ENCODE measurements at places on chromosomes 7 and 10.

DNA sequence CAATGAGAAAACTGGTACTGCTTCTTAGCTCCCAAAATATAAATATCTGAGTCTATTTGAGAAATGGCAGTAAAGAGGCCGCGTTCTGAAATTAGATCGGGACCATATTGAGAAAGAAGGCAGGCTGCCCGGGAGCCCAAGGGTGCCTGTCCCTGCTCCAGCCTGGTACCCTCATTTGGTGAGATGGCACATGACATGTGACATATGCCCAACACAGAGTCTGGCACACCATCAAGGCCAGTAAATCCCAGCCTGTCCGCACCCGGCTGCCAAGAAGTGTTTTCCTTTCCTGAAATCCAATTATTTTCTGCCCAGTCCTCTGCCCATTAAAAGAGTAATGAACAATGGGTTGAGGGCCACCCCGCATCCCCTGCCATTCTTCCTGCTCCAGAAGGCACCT is 66.4 kb downstream of the CDH23 start:
- DNase-seq: no peak

DNA sequence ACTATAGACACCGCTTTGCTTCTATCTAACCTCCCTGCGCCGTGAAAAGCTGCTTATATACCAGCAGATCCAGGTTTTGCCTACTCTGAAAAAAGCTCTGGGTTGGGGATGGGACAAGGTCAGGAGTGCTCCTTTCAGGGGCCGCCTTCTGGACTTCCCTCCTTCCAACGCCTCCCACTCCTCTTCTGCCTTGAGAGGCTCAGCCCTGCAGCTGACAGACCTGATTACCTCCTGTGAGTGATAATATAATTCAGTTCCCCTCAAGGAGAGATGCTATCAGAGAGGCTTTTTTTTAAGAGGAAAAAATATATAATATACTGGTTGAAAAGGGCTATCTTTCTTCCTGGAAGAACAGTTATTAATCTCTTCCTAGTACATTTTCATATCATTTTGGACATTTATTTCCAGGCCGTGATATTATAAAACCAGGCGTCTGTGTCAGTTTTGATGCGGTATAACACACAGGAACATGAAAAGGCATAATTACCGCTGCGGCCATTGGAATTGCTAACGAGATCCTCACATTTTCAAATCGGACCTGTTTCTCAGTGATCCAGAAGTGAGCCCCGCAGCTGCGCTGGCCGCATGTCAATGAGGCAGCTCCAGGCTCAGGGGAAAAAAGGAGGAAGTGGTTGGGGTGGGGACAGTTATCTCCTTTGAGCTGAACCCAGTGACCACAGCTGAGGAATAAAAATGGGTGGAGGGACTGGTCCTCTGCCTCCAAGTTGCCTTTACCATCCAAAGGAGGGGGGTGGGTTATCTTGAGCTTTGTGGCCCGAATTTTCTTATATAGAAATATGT is 457.1 kb downstream of the TYW1 start:
- no peak for DNase-seq

- DNase-seq: no peak
Measured at GRCh38 chr7:32588657-32589056, 93.4 kb downstream of the AVL9 start.

DNA sequence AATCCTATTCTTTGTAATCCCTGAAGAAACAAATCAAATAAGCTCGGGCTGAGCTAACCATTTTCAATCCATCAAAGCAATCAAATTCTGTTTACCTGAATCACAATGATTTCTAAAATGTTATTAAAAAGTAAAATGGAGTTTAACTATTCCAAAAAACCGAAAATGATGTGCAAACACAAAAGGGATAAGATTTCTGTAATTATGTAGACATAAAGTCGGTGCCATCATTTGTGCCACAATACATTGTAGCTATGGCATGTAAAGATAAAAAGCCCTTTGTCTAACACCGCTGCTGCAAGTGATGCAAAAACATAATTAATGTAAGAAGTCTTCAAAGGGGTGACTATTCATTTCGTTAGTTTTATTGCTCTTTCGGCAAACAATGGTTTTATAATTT is 125.1 kb upstream of the FAM204A start:
- no peak for DNase-seq

DNA sequence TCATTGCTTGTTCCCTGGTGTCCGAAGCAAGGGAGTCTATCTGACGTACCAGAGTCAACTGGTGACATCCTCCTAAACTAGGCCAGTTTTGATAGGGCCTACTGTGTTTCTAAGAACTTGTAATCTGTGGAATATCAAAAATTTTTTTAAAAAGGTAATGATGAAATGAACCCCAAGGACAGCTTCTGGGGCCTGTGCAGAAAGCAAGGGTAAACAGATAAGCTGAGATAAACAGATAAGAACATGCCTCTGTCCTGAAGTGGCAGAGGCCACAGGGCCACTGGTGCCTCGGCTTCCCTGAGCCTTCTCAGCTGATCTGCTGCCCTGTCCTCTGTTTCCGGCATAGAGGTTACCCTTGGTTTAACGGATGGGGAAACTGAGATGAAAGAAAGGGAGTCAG is 8.8 kb downstream of the GRK5 start:
- DNase-seq: no peak

- no peak for DNase-seq
Measured at GRCh38 chr7:25798344-25798743, 353.7 kb upstream of the NFE2L3 start.

DNA sequence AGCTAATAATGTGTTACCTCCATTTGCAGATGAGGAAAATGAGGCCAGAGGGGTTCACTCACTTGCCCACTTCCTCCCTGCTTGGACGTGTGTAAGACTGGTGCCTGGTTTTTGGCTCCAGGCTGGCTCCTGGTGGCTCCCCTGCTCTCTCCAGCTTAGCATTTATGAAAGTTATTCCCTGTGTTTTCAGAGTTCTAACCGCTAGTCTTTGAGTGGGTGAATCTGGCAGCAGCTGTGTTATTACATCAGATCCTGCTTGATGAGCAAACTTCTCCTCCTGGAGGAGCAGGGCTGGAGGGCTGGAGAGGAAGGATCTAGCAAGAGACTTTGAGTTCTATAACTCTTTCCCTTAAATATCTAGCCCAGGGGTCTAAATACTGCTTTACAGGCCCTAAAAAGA is 80.9 kb upstream of the AGBL3 start:
- no peak for DNase-seq

DNA sequence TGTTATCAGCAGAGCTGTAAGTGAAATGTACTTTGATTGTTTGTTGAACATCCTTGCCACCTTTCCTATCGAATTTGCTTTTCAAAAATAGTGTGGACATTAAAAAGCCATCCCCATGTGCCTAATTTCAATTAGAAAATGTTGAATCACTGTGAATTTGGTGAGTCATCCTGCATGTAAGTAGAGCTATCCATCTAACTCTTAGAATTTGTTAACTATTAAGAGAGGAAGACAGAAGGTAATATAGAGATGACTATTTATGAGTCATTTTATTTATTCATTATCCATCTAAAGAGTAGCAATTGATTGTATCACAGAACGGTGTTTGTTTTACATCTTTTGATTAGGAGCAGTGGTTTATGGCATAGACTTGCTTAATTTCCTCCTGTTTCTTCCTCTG is 154.7 kb downstream of the MGMT start:
- DNase-seq: no peak

- DNase-seq: no peak
Measured at GRCh38 chr10:48340734-48341133, 34.3 kb downstream of the MAPK8 start.

DNA sequence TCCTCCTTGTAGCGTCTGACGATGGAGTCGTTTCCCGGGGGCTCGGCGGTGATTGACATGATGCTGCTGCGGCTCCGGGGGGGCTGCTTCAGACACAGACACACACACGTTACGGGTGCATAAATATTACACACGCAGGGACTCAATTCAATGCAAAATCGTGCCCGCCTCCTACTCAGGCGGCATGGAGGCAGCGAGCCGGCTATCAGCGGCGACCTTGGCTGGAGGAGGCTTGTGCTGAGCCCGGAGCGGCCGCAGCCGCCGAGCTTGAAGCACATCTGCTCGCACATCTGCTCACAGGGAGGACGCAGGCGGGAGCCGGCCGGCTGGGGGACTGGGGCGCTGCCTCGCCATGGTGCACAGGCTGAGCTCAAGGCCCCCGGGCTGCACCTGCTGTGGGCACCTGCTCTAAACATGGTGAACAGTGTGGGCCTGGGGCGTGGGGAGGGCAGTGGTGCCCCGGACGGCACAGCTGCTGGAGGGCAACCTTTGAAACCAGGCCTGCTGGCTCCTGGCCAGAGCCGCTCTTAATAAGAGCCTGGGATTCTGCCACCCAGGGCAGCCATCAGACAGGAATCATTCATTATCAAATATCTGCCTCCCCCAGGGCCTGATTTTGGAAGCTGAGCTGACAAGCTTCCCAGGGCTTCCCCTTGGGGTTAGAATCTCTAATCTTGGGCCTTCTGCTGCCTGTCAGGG is 84.7 kb upstream of the GNA12 start:
- DNase-seq: no peak

- DNase-seq: no peak
Measured at GRCh38 chr10:94725871-94726270, 36.6 kb upstream of the CYP2C19 start.

- no peak for DNase-seq
Measured at GRCh38 chr7:107891636-107892366, 818 bp downstream of the DLD start.

DNA sequence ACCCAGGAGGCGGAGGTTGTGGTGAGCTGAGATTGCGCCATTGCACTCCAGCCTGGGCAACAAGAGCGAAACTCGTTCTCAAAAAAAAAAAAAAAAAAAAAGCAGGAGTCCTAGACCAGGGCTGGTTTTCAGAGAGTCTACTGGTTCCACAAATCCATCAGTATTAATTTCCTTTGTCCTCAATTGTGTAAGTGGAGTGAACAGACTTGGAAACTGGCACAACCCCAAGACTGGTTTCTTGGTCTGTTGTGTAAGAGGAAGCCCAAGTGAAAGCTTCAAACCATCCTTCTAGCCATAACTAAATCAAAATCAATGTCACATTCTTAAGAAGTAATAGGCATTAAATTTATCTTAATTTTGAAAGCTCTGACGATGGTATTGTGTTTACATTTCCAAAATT is 213.6 kb downstream of the DGKI start:
- DNase-seq: no peak

- DNase-seq: no peak
Measured at GRCh38 chr7:46879783-46880182, 702.1 kb downstream of the TNS3 start.

GRCh38 chr7:27532314-27532713 is 130.4 kb downstream of the HIBADH start:
- DNase-seq: no peak

Data from GM12864 (cell line).